ENCODE measurements at places on chromosomes 11 and 22.

- DNase-seq, result no peak
Measured at GRCh38 chr22:43338766-43339345, 4.3 kb downstream of the SCUBE1 start.

DNA sequence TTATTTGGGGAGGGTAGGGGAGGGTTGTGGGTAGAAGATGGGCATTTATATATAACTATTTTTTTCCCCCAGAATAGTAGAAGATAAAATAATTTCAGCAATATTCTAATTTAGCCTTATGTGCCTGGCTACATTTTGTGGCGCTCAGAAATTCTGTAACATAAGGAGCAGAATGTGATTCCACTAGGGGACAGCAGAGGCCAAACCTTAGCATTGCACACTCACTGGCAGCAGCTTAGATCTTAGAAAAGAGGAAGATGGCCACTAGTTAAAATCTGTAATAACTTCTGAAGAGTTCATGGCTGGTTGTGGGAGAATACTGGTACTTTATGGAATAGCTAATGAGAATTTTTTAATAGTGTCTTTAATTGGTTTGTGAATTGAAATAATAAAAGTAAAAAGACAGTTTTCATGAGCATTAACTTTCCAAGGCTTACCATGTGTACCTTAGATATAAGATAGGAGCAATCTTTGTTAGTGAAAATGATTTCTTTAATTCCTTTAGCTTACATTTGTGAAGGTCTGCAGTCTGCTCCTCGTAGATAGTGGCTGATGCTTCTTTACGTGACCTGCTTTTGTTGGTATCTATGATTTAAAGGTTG lies 33.1 kb downstream of the DDX10 start:
- DNase-seq, result peak; percentile 37

DNA sequence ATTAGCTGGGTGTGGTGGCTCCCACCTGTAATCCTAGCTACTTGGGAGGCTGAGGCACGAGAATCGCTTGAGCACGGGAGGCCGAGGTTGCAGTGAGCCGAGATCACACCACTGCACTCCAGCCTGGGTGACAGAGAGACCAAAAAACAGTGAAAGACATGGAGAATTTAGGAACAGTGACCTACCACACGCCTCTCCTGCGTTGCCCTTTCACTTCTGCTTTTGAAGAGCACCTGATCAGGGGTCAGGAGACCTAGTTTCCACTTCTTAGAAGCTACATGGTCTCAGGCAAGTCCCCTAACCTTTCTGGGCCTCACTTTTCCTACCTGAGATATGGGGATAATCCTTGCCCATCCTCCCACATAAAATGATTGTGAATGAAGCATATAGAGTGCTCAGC lies 12.2 kb downstream of the SLC35C1 start:
- no peak for DNase-seq

DNA sequence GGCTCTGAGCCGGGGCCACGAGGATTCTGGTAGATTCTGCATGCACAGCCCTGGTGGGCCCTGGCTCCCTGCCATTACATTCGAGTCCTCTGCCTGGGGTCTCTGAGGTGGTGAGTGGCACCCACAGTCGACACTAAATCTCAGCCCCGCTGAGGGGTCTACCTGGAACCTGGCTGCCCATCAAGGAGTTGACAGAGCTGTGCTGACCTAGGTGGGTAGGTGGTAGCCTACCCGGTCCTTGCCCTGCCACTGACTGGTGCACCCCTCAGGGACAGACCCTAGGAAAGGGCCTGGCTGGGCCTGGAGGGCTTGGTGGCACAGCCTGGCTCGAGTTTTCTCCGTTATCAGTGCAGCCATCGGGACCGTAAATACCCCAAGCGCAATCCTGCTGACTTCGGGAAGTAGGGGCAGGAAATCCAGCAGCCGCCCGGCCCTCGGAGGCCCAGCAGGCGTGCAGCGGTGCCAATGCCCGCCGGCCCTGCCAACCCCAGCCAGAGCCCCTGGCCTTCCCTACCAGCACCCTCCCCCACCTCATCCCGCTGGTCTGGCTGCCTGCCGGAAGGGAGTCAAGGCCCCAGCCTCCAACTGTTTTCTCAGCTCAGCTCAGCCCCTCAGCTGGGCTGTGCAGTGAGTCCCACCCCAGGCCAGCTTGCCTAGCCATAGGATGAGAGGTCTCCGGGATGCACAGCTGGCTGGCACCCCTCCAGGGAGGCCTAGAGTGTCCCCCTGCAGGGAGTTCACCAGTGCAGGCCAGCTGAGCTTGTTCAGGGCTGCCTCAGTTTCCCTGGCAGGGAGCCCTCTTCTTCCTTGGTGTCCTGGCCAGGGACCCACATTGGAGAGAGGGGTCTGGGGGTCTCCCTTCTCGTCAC lies 80.4 kb upstream of the KCNQ1OT1 start:
- DNase-seq, result peak; percentile 1

DNA sequence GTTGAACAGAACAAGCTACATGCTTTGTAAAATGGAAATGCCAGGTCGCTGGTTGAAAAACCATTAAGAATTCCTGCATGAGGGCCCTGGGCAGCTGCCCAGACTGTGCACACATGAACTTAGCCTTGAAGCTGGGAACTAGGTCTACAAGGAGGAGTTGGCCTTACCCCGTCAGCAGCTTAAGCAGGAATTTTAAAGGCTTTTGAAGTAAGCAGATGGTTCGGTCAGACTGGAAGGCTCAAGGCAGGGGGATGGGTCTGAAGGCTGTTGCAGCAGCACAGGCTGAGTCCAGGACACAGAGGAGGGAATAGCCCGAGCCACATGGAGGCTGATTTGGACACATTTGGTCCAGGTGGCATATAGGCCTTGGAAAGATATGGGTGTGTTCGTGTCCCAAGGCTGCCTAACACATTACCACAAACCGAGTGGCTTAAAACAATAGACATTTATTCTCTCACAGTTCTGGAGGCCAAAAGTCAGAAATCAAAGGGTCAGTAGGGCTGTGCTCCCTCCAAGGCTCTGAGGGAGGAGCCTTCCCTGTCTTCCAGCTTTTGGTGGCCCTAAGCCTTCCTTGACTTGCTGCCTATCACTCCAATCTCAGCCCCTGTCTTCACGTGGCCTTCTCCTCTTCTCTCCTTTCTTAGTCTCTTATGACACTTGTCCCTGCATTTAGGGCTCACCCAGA lies 11.6 kb downstream of the LIF start:
- DNase-seq, result no peak

DNA sequence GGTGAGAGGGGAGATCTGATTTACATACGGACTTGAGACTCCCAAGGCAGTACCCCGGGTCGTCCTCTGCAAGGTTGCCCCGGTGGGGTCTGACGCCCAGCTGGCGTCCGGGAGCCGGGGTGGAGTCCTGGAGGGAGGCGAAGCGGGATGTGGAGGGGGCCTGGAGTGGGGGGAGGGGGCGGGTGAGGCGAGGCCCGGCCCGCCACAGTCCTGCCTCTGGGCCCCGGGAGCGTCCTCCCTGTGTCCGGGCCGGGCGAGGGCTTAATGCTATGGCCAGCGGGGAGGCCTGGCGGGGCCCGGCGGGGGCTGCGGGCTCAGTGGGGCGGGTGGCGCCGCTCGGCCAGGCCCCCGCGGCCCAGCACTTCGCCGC lies 2.4 kb upstream of the MYBPC3 start:
- DNase-seq, result no peak

- DNase-seq, result peak; percentile 80
Measured at GRCh38 chr11:93197380-93198214, at the start of gene SLC36A4. Gene SLC36A4, minus strand, starts transcription at chr11:93197991. Its CDS starts 159 bp downstream, at chr11:93197832.

Data from neural crest cell (in vitro differentiated cells).